Inflammatory macrophage treated with lipopolysaccharide for 4 hours (primary cell): ENCODE measurements at places on chromosomes 2 and 18.
A peak's percentile ranks its signal among the peaks of the same experiment; 100 is the strongest.

DNA sequence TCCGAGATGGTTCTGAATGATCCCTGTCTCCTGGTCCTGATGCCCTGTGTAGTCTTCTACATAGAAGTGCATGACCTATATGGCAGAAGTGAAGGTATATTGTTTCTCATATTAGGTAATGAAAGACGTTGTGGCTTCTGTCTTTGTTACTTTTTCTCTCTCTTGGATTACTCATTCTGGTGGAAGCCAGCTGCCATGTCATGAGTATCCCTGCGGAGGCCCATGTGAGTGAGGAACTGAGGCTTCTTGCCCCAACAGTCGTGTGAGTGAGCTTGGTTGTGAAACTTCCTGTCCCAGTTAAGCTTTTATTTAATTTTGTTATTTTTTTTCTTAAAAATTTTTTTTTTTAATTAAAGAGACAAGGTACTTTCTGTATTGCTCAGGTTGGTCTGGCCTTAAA lies 134.7 kb downstream of the UBR3 start:
- DNase-seq = peak; percentile 92

GRCh38 chr2:219254590-219255201 lies 978 bp upstream of the TUBA4A start:
- DNase-seq = peak; percentile 87

DNA sequence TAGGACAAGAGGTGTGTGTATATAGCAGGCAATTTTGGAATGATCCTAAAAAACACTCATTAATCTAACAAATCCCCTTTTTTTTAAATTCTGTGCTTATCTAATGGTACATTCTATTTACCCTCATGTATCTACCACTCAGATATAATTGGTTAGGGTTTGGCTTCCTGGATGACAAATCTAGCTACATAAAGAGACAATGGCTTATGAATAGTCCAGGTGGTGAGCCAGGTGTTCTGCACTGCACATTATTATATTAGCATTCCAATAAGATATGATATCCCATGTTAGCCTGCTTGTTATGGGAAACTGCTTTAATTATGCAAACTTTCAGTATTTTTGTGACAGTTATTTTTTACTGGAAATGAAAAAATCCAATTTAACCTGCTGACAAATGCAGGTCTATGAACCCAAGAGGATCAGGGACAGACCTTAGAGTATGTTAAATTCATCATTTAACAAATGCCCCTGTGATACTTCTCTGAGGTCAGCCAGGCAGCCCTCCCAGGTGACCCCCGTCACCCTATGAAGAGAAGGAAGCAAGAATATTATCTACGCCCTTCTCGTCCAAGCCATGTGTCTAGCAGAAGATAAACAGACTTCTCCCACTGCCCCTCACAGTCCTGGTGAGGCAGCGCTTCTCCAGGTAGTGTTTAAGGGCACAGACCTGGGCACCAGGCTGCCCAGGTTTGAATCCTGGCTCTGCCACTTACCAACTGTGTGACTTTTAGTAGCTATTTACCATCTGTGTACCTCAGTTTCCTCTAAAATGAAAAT lies 83.0 kb downstream of the ADD2 start:
- DNase-seq = no peak

GRCh38 chr2:31384351-31384750 lies 30.2 kb downstream of the XDH start:
- peak; percentile 6 for DNase-seq

DNA sequence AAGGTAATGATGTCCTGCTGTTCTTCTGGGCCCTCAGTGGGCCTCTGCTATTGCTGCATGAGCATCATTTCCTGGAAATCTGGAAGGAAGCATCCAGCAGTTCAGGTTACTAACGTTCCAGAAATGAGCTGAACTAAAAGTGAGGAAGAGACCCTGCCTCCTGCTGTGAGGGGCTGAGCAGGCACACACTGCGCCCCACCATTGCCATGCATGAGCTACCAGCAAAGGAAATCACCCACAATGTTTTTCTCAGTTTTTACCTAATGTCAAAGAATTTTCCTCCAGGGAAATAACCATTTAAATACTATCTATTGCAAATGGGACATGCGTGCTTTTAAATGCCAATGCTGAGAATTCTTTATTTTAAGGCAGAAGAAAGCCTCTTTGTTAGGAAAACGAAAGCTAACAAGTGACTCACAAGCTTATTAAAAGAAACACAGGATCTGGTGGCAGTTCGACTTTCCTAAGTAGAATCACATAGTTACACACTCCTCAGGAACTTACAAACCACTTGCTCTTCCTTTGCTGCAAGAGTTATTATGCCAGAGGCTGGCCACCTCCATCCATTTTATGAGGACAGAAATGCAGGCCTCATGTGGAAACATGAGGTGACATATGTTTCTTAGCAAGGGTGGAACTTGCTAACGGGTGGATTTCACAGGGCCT lies 152.6 kb upstream of the TTC39C start:
- DNase-seq = peak; percentile 95

GRCh38 chr2:130871843-130872740 lies 35.4 kb downstream of the ARHGEF4 start:
- no peak for DNase-seq

- DNase-seq = no peak
Measured at GRCh38 chr2:210318486-210318885, 3.5 kb upstream of the MYL1 start.

DNA sequence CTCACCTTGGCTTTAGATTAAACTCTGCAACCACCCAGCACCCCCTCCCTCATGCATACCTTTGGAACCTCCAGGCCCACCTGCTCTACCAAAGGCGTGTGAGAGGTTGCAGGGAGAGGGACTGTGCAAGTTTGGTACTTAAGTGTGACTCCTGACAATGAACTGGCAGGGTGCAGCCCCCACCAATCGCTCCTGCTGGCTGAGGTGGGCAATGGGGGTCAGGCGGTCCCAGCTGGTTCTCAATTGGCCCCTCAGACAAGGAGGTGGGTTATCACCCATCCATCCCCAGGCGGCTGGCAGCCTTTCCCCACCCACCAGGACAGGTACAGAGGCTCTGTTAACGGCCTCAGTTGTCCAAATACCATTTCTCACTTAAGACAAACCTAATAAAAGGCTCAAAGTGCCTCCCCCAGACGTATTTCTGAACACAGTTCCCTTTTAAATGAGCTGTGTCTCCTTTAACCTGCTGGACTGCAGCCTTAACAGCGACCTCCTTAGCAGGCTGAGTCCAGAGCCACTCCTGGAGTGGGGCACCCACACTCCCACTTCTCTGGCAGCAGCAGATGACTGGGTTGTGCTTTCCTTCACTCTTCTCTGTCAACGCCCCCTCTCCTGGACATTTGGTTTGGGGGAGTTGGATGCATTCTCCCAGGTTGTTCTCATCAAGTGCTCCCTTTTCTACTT lies 169.2 kb upstream of the SMAD2 start:
- no peak for DNase-seq

DNA sequence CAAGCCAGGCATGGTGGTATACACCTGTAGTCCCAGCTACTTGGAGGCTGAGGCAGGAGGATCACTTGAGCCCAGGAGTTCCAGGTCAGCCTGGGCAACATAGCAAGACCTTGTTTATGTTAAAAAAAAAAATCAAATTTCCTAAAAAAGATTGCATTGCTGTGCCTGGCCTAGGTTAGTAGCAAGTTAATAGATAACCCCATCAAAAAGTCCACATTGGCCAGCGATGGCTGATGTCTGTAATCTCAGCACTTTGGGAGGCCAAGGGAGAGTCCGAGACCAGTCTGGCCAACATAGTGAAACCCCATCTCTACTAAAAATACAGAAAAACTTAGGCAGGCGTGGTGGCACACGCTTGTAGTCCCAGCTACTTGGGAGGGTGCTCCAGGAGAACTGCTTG lies 38.7 kb downstream of the PARD6G start:
- no peak for DNase-seq

DNA sequence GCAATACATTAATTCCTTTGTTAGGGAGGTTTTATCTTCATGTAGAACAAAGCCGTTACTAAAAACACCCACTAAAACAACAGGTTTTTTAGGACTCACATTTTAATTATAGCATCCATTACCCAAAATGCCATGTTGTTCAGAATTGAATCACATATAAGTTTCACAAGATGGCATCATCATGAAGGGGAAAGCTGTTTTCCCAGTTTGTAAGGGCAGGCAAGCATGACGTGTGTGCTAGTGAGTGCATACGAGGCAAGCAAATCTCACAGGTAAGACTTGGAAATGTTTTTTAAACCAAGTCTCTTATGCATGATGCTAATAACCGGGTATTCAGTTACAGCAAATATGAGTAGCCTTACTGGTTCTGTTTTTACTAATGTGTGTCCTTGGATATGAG lies 111.8 kb upstream of the NFATC1 start:
- no peak for DNase-seq
